ENCODE measurements at places on chromosomes 2 and 18. TPM values are rescaled to one million over a fixed set of nuclear protein-coding genes. Genes with fewer than 3 reads are reported as not detected.
A peak's percentile ranks its signal among the peaks of the same experiment; 100 is the strongest.

ST6GAL2 gene
- 83.8 TPM for total RNA-seq

DSC3 gene
- 0.19 TPM for total RNA-seq

TLX2 gene
- total RNA-seq = 4.5 TPM

OTX1 gene
- 0.56 TPM for total RNA-seq

NTSR2 gene
- 0.47 TPM for total RNA-seq

ATF2 gene
- 92.2 TPM for total RNA-seq

ZNF519 gene
- 18.7 TPM for total RNA-seq

UGT1A5 gene
- total RNA-seq = 0.16 TPM

MEIS1 gene
- total RNA-seq = 10.8 TPM

DNA sequence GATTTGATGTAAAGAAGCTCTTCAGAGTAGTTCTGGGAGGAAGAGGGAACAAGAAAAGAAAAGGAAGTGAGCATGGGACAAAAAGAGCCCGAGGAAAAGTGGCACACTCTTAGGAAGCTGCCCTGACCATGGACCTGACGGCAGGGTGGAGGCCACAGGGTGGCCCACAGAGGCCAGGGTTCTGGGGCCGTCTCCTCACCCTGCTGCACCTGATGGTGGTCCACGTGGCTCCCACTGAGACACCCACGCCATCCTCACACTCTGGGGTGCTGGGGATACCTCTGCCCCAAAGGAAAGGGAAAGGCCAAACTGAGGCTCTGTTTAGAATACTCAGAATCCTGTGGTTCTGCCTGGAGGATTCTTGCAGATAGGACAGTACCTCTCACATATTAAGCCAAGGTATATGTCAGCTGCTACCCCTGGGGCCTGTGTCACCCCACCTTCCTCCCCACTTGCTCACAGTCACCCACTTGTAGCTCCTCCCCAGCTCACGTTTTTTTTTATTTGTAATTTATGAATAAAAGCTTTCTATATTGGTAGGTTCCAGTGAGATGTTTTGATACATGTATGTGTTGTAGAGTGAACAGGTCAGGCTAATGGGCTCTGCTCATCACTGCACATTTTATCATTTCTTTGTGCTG lies 171.1 kb downstream of the LDLRAD4 start:
- DNase-seq = no peak

DNA sequence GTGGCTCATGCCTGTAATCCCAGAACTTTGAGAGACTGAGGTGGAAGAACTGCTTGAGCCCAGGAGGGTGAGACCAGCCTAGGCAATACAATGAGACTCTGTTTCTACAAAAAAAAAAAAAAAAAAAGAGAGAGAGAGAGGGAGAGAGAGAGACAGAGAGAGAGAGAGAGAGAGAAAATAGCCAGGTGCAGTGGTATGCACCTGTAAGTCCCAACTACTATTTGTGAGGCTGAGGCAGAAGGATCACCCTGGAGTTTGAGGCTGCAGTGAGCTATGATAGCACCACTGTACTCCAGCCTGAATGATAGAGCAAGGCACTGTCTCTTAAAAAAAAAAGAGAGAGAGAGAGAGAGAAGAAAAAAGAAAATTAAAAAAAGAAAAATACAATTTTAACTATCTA lies 245.7 kb downstream of the CCDC178 start:
- no peak for DNase-seq

DNA sequence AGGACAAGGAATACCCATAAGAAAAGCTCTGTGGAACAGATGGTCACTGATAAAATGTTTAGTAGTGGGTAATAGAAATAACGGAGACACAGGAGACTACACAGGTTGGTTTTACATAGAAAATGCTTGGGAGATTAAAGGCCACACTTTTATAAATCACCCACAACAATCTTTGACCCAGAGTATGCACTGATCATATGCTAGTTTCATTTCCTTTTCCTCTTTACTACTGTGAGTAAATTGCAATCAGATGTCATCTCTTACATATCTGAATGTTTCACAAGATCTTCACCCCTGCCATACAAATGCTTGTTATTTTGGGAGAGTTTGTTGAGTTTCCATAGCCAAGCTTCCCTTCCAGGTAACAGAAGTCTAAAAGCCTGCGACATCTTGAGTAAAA lies 978.4 kb upstream of the KLHL29 start:
- no peak for DNase-seq

DNA sequence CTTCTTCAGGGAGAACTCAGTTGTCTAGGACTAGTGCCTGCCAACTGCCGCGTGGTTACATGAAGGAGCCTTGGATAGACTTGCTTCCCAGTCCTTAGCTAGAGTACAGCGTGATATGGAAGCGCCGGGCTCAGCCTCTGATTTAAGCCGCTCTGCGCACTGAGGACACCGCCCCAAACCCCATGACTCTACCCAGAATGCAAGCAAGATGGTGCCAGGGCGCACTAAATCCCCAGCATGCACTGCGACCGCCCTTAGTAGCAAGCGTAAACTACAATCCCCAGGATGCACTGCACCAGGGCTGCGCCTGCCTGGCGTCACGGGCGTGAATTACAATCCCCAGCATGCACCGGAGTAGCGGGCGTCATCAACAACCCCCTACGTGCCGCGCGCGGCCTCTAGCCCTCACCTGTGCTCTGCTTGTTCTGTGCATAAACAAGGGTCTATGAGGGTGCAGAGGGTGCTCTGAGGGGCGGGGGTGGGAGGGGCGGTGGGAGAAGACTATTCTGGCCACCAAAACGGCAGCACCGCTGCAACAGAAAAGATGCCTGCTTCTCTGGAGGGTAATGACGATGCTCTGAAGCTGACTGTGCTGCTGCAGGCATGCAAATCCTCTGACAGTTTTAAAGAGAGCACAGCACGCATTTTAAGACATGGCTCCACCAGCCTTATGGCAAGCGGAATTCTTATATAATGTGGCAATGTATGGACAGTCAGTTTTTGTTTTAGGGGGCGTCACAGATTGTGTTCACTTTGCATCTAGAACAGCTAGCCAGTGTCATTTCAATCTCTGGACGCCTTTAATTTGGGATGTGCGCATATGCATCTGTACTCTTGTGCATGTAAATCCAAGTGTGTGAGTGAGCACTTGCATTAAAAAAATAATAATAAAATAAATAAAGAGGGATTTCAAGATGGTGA lies 282.5 kb upstream of the MYT1L start:
- peak; percentile 99 for DNase-seq

GRCh38 chr2:108974674-108975073 lies 14.3 kb downstream of the EDAR start:
- no peak for DNase-seq

- DNase-seq = no peak
These were observed 143.8 kb upstream of the AQP4 start for GRCh38 chr18:27009293-27009692.

- DNase-seq = no peak
These were observed 5.6 kb downstream of the MYT1L start for GRCh38 chr2:2325516-2325915.

- no peak for DNase-seq
These were observed 471.1 kb upstream of the SMIM21 start for GRCh38 chr18:75898651-75899050.

- DNase-seq = peak; percentile 3
These were observed 187.2 kb upstream of the HS6ST1 start for GRCh38 chr2:128505575-128506526.

GRCh38 chr2:215324811-215325210 lies 13.0 kb downstream of the ATIC start:
- DNase-seq = no peak

Data from testis (tissue), 5 donors.